ENCODE measurements at places on chromosomes 11 and 22. TPM values are rescaled to one million over a fixed set of nuclear protein-coding genes. Genes with fewer than 3 reads are reported as not detected.

ISX gene
- not detected for total RNA-seq

MMP8 gene
- total RNA-seq = 0.11 TPM

PUS3 gene
- total RNA-seq = 14.9 TPM

C11orf86 gene
- total RNA-seq = not detected

NPAS4 gene
- not detected for total RNA-seq

TBX1 gene
- 0.12 TPM for total RNA-seq

KRTAP5-7 gene
- 0.11 TPM for total RNA-seq

SYVN1 gene
- total RNA-seq = 47.6 TPM

DMC1 gene
- 6.5 TPM for total RNA-seq

SHANK2 gene
- 2.8 TPM for total RNA-seq

GLYAT gene
- total RNA-seq = not detected

KDELR3 gene
- total RNA-seq = 98.8 TPM

UPK3A gene
- total RNA-seq = not detected

ANKK1 gene
- under 0.01 TPM for total RNA-seq

MRGPRF gene
- total RNA-seq = 33.6 TPM

OR52I1 gene
- not detected for total RNA-seq

GUCY1A2 gene
- 1.7 TPM for total RNA-seq

C11orf87 gene
- not detected for total RNA-seq

HTR3A gene
- total RNA-seq = under 0.01 TPM

FOLR1 gene
- 0.12 TPM for total RNA-seq

MPEG1 gene
- total RNA-seq = not detected

SOX6 gene
- total RNA-seq = 0.62 TPM

TMPRSS6 gene
- not detected for total RNA-seq

RTN4RL2 gene
- total RNA-seq = under 0.01 TPM

TSGA10IP gene
- total RNA-seq = 0.11 TPM

STK33 gene
- total RNA-seq = 4.7 TPM

SF3A1 gene
- total RNA-seq = 18.7 TPM

C22orf23 gene
- total RNA-seq = 0.62 TPM

TRPM5 gene
- total RNA-seq = not detected

NUP50 gene
- 40.6 TPM for total RNA-seq

CST6 gene
- total RNA-seq = not detected

ACR gene
- total RNA-seq = not detected

TMEM191C gene
- total RNA-seq = 0.66 TPM

LRRN4CL gene
- 12.2 TPM for total RNA-seq

NPTXR gene
- 4.6 TPM for total RNA-seq

CD151 gene
- 749 TPM for total RNA-seq

GVQW3 gene
- total RNA-seq = 2.3 TPM

APOA1 gene
- 0.62 TPM for total RNA-seq
